Daoy (cell line): ENCODE measurements at places on chromosomes 1 and 21.

GRCh38 chr21:14989359-14989758, 75.4 kb downstream of the NRIP1 start:
- DNase-seq: no peak

DNA sequence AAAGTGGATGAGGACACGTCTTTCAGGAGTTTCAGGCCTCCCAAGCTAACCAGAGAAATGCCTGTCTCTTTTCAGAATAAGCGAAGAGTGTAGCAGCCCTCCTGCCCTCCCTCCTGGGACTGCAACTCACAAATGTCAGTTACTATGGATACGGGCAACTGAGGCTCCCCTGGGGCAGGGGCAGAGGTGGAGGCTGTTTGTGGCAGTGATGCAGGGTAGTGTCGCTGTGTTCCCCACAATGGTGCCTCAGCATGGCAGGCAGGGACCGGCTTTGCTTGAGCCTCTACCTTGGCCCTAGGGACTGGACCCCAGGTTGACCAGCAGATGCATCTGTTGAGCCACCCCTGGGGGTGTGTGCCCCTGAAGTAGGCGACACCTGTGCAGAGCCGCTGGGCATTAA, 10.2 kb downstream of the NFASC start:
- no peak for DNase-seq

GRCh38 chr1:215567491-215568298, 591 bp downstream of the KCTD3 start:
- peak; percentile 70 for DNase-seq

DNA sequence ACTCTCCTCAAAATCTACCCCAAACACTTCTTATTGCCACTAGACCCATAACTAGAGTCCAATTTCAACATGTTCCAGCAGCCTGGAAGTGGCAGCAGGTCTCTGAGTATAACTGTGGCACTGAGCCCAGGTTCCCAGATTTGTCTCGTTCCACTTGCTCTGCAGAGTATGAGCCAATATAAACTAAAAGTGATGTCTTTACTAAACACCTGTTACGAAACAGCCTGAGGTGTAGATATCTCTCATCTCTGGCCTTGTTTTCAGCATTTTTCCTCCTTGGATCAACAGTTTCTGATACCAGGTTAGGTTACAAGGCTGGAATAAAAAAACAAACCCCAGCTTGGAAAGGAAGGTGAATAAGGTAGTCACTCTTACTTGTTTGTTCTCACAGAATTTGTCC, 25.2 kb upstream of the PRDX6 start:
- DNase-seq: no peak

DNA sequence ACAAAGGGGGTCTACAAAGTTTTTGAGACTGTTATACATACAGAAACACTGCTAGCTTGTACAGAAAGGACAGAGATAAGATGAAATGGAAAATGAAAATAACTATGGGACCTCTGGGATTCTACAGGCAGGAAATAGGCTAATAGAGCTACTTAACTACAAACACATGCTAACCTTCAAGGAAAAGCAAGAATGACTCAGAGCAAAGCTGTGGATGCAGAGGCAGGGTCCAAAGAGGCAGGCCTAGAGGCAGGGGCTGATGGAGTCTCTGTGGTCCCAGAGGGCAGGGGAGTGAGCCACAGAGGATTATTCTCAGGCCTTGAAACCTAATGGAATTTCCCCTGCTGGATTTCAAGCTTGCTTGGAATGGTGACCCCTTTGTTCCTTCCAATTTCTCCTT, 18.7 kb upstream of the GOLT1A start:
- no peak for DNase-seq

GRCh38 chr1:111598544-111598943, 21.0 kb upstream of the RAP1A start:
- DNase-seq: no peak

DNA sequence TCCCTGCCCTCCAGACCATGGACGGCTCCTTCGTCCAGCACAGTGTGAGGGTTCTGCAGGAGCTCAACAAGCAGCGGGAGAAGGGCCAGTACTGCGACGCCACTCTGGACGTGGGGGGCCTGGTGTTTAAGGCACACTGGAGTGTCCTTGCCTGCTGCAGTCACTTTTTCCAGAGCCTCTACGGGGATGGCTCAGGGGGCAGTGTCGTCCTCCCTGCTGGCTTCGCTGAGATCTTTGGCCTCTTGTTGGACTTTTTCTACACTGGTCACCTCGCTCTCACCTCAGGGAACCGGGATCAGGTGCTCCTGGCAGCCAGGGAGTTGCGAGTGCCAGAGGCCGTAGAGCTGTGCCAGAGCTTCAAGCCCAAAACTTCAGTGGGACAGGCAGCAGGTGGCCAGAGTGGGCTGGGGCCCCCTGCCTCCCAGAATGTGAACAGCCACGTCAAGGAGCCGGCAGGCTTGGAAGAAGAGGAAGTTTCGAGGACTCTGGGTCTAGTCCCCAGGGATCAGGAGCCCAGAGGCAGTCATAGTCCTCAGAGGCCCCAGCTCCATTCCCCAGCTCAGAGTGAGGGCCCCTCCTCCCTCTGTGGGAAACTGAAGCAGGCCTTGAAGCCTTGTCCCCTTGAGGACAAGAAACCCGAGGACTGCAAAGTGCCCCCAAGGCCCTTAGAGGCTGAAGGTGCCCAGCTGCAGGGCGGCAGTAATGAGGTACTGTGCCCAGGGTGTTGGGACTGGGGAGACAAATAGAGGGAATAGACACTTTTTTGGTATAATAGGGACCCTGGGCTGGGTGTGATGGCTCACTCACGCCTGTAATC, 1.0 kb downstream of the ZBTB48 start:
- DNase-seq: no peak

DNA sequence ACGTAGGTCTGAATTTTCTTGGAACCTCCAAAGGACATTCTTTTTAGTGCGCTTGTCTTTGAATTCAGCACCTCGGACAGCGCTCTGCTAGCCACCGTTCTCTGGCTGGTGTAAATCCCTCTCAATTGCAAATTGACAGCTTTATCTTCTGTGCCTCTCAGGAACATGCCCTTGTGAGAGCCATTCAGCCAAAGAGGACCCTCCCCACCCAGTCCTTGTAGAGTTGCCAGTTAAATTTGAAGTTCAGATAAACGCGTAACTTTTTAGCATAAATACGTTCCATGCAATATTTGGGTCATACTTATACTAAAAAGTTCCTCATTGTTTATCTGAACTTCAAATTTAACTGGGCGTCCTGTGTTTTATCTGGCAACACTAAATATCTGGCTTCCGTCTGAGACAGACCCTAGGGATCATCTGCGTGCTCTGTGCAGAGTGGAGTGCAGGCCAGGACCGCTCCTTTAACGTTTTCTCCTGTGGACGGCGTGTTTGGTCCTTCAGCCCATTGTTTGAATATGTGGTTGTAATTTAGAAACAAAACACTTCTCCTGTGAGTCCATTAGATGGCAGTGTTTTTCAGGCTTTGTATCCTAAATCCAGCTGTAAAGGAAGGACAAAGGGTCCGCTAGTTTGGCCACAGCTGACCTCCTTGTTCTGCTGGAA, 7.0 kb downstream of the KCNAB2 start:
- peak; percentile 72 for DNase-seq

GRCh38 chr1:9835758-9836631, 12.2 kb upstream of the CLSTN1 start:
- peak; percentile 50 for DNase-seq

DNA sequence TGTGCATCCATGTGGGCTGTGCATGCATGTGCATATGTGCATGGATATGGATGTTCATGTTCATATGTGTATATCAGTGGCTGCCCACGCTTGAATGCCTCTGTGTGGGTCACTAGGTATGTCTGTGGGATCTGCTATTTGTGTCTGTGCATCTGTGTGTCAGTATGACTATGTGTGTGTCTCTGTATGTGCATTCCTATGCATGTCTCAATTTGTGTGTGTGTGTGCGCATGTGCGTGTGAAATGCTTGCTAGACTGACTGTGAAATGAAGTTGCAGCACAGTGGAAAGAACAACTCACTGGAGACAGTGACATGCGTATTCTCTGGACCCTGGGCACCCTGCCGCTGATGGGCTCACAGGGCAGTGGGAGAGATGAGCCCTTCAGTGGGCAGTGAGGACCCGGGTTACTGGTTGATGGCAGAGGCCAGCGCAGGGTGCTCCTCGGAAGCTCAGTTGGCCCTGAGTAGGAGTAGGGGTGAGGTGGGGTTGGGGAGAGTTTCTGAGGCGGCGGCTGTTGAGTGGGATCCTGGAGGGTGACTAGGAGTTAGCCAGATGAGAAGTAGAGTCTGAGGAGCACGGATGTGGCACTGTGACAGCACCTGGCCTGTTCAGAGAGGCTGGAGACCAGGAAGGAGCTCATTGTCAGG, 43.2 kb upstream of the POU3F1 start:
- DNase-seq: no peak

- DNase-seq: no peak
These were observed 1.4 kb downstream of the TARBP1 start for GRCh38 chr1:234477386-234478151.

- no peak for DNase-seq
These were observed 317.0 kb downstream of the HHAT start for GRCh38 chr1:210645582-210646257.

DNA sequence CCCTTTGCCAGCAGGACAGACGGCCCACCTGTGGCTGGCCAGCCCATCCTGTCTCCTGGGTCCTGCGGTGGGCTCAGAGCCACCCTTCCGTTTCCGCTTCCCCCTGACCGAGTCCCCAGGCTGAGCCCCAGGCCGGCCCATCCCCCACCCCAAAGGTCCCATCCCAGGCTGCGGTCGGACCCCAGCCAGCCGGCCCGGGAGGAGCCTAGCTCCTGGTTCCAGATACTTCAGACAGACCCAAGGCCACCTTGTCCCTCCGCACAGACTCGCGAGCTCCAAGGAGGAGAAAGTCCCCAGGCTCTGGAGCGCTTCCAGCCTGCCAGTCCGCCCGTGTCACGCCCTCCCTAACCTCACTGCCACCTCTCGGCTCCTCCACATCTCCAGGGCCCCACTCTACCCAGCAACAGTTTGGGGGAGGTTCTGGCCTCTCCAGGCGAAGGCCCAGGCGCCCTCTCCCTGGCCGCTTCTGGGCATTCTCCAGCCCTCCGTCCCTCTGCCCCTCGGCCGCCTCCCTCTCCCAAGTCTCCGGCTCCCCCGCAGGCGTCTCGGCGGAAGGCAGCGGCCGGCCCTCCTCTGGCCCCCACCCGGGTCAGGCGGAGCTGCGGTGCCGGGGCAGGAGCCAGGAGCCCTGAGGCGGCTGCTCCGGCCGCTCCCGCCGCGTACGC, 835 bp downstream of the LRRN2 start:
- DNase-seq: peak; percentile 17

DNA sequence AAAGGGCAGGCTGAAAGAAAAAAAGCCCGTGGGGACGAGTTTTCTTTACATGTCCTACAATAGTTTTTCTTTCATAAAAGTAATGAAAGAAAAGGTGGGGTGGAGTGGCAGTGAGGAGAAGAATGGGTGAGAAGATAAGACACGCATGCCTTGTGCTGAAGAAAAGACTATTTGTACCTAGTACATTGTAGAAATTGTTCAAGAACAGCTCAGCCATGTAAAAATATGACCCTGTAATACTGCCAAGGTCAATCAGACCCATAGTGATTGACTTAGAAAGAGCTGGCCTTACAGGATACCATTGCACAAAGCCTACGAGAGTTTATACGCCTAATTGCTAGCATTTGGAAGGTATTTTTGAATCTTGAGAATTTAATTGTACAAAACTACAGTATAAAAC, 126.0 kb upstream of the NRIP1 start:
- DNase-seq: no peak

- DNase-seq: no peak
These were observed 25.7 kb downstream of the WARS2 start for GRCh38 chr1:119114786-119115185.

GRCh38 chr1:22309572-22309971, 142.1 kb upstream of the ZBTB40 start:
- no peak for DNase-seq

DNA sequence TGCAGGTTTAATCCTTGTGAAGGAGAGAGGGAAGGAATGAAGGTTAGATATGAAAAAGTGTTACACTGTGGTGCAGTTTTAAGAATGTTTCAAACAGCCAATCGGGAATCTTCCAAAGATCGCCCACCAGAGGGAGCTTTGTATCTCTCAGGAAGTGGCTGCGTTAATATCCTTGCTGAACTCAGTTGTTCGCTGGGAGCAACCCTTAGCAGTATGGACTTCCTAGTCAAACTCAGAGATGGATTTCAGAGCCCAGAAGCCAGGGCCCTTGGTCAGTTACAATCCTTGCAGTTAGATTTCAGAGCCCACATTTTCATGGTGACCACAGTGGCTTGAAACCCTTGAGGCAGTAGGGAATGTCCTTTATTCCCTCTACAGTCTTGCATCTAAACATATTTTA, 136.2 kb downstream of the NTNG1 start:
- peak; percentile 47 for DNase-seq

GRCh38 chr1:95829556-95829955, 595.5 kb downstream of the RWDD3 start:
- DNase-seq: no peak

DNA sequence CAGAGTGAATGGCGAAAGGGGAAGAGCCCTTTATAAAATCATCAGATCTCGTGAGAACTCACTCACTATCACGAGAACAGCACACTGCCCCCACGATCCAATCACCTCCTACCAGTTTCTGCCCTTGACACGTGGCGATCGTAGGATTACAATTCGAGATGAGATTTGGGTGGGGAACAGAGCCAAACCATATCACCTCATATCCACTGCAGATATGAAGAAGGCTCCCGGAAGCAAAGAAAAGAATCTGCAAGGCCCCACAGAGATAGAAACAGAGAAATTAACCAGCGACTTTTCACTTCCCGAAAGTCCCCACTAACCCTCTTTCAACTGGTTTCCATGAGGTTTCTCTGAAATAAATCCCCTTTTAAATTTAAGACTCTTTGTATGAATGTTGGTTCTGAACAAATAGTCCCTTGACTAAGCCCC, 86.2 kb upstream of the IRF2BP2 start:
- DNase-seq: no peak
